NCI-H2029 treated with DMSO at 0.1 percent for 48 hours (cell line): ENCODE measurements at places on chromosomes 12 and 14.

DNA sequence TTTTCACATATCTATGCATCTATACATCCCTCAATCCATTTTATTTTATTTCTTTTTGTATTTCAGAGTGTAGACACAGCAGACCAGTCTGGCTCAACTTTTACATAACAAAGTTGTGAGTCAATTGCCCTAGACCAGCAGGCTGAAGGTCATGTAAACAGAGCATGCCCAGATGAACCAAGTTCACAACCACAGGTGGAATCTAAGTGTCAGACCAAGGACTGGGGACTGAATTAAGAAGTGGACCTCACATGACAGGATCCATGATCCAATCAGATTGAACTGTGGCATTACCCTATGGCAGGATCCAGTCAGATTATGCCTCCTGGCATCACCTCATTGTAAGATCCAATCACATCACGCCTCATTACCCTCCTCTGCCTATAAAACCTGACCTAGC lies 455.8 kb downstream of the SOX5 start:
- DNase-seq = no peak

DNA sequence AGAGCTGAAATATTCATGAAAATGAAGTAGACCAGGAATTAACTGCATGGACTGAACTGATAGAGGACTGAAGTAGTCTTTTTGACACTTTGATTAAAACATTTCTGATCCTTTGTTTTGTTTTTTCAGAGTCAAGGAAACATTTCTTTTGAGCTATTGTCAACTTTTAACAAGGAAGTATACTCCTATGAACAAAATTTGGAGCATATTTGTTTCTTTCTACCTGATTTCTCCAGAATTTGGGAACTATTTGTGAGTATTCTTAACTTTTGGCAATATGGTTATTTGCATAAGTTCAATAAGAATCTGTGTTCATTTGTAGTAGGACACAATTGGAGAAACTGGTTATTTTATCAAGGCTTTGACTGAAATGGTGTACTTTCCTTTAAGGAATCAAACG lies 71.3 kb upstream of the HECTD1 start:
- no peak for DNase-seq

DNA sequence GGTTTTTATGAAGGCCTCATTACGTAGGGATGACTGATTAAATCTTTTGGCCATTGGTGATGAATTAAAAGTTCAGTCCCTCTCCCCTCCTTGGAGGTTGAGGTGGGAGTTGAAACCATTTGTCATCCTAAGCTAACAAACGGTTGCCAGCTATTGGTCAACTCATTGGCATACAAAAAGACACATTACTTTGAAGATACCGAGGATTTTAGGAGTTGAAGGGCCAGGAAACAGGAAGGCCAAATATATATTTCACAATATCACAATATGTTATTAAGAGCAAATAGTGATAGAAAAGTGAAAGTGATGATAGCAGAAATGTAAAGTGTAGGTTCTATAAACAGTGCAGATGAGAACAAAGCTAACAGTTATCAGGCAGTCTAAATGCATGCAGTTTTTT lies 24.4 kb downstream of the RCOR1 start:
- no peak for DNase-seq

DNA sequence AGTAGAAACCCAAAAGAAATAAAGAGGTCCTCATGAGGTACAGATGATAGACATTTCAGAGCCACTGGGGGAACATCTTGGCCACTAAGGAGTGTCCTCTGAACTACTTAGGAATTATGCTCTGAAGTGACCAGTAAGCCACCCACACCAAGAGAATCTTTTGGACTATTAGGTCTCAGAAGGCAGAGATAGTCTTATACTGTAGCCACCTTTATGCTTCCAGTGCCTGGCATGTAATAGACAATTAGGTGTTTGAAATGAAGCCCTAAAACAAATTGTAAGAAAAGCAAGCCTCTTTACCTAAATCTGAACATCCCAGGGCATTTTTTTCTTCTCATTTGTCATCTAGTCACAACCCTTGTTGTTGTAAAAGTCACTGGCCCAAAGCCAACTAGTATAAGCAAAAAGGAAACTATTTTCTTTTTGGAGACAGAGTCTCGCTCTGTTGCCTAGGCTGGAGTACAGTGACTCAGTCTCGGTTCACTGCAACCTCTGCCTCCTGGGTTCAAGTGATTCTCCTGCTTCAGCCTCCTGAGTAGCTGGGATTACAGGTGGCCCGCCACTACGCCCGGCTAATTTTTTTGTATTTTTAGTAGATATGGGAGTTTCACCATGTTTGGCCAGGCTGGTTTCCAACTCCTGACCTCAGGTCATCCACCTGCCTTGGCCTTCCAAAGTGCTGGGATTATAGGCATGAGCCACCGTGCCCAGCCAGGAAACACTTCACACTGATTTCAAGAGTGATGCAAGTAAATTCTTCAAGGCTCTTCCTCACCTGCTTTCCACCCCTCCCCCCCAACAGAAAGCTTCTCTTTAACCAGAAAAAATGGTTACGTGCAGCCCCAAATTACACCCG lies 11.1 kb downstream of the PLEKHA5 start:
- no peak for DNase-seq

- no peak for DNase-seq
Observed at GRCh38 chr12:121819212-121819949, 15.6 kb downstream of the SETD1B start.

DNA sequence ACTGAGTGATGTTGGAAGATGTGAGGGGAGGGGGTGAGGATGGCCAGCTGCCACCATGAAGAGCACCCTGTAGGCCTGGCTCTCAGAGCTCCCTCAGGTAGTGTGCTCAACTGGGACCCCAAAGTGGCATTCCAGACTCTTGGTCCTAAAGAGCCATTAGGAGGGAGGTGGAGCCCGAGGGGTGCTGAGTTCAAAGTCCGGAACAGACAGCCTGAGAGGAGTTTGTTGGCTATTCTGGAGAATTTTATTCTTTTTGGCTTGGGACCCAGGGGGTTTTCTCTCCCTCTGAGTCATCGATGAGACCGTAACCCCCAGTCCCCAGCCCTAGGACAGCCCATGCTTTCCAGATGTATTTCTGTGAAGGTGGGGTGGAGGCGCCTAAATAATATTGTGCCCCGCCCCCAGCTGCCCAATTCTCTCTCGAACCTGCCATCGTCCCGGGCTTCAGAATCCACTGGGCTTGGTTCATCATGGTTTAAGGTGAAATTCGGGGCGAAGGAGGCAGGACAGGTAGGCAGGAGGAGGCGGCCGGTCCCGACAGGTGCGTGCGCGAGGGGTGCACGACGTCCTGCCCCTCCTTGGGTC lies 690 bp upstream of the RBP5 start:
- no peak for DNase-seq

DNA sequence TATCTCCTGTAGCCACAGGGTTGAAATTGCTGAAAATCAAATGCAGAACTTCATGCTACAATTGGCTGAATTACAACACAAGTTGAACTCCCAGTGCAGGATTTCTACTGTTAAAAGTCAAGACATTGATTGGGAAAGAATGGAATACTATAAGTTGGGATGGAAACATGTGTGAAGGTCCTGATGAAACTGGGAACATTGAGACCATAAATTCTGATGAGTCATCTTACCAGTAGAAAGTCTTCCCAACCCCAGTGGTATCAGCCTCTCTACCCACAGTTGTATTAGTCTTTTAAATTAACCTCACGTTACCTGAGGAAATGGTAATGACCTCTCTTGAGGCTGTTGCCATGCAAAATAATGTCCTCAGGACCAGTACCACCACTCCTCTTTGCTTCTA lies 27.4 kb upstream of the DYRK2 start:
- DNase-seq = no peak

DNA sequence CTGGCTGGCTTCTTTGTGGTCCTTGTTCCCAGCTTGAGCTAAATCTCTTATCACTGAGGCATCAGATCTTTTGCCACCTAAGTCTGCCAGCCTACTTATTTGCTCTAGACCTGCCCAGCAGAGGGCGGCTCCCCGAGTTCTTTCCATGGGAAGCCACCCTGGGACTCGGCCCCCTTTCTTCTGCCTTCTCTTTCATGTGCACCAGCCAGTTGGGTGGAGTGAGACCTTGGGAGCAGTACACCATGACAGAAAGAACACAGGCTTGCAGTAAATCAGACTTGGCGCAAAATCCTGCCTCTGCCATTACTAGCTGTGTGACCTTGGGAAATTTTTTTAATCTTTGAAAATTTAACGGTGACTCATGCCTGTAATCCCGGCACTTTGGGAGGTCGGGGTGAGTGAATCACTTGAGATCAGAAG lies 7.4 kb downstream of the SMAGP start:
- no peak for DNase-seq
